ENCODE measurements at places on chromosomes 3 and 15.

DNA sequence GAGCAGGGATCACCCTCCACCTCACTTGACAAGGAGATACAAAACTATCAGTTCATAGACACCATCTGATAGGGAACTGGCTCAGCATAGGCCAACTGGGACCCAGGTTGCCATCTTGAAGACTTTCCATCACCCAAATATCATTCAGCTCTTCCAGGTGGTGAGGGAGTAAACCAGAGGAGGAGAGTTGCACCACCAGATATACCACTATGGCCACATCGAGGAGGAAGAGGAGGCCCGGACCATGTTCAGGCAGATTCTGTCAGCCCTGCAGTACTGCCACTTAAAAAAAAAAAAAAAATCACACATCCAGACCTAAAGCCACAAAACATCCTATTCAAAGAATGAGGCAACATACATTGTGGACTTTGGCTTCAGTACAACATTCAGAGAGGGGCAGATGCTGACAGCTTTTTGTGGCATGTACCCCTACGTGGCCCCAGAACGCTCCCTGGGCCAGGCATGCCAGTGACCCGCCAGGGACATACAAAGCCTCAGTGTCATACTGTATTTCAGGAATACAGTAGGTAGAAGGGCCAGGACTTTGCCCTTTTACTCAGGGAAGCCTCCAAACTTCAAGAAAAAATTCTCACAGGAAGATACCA lies 18.4 kb upstream of the EMC3 start:
- no peaks in the 10 kb centered on the region for H3K36me3 ChIP-seq
- no peak for DNase-seq
- H3K4me1 ChIP-seq = peaks cover 3% of the 10 kb centered on the region
- H3K4me3 ChIP-seq = no peak overlapping the region

DNA sequence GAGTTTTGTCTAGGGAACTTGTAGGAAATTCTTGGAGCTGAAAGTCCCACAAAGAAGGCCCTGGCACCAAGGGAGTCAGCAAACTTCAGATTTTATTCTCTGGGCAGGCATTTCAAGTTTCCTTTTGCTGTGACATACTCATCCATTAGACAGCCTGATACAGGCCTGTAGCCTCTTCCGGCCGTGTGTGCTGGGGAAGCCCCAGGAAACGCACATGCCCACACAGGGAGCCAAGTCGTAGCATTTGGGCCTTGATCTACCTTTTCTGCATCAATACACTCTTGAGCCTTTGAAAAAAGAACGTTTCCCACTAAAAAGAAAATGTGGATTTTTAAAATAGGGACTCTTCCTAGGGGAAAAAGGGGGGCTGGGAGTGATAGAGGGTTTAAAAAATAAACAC lies 15.0 kb downstream of the TIGIT start:
- DNase-seq = no peak
- no peaks in the 10 kb centered on the region for H3K27me3 ChIP-seq
- no peak overlapping the region for H3K4me3 ChIP-seq
- no peaks in the 10 kb centered on the region for H3K4me1 ChIP-seq
- no peaks in the 10 kb centered on the region for H3K36me3 ChIP-seq

DNA sequence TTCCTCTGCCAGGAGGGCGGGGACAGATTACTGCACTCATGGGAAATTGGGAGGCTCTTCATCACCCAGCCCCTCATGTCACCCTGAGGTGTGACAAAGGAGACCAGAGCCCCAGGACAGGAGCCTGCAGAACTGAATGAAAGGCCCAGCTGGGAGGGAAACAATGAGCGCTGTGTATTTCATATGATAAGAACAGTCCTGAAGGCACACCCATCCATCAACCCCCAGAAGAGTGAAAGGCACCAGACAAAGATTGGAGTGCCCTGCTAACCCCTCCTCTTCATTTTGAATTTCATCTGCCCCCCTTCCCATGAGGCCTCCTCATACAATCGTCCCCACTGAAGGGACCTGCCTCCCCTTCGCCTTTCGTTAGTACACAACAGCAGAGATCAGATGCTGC lies 160.0 kb upstream of the PRICKLE2 start:
- no peaks in the 10 kb centered on the region for H3K36me3 ChIP-seq
- no peak overlapping the region for H3K27ac ChIP-seq
- no peaks in the 10 kb centered on the region for H3K27me3 ChIP-seq
- H3K4me3 ChIP-seq = no peak overlapping the region
- H3K4me1 ChIP-seq = no peaks in the 10 kb centered on the region

GRCh38 chr15:81880314-81880713 lies 165.5 kb downstream of the MEX3B start:
- no peak overlapping the region for H3K27ac ChIP-seq
- no peaks in the 10 kb centered on the region for H3K27me3 ChIP-seq
- no peaks in the 10 kb centered on the region for H3K36me3 ChIP-seq
- DNase-seq = no peak
- H3K4me3 ChIP-seq = no peak overlapping the region
- no peaks in the 10 kb centered on the region for H3K4me1 ChIP-seq

DNA sequence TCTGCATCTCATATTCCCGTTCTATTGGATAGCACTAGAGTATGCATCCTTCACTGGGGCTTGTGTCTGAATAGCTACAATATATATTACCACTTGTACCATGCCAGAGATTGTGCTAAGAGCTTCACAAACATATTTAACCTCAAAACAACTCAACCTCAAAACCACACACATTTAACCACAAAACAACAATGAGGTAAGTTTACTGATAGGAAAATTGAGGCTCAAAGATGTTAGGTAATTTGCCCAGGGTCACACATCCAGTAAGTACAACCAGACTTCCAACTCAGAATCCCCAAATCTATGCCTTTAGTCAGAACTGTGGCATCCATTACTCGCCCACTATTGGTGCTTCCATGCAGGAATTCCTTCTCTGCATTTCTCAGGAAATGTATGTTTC lies 220.0 kb downstream of the FAM43A start:
- DNase-seq = no peak
- no peak overlapping the region for H3K4me3 ChIP-seq
- H3K27me3 ChIP-seq = no peaks in the 10 kb centered on the region

All from uterus (tissue), 4 donors.